Tongue (tissue), 3 donors: ENCODE measurements at places on chromosomes 3 and 15. TPM values are rescaled to one million over a fixed set of nuclear protein-coding genes. Genes with fewer than 3 reads are reported as not detected.
A peak's percentile ranks its signal among the peaks of the same experiment; 100 is the strongest.

DNA sequence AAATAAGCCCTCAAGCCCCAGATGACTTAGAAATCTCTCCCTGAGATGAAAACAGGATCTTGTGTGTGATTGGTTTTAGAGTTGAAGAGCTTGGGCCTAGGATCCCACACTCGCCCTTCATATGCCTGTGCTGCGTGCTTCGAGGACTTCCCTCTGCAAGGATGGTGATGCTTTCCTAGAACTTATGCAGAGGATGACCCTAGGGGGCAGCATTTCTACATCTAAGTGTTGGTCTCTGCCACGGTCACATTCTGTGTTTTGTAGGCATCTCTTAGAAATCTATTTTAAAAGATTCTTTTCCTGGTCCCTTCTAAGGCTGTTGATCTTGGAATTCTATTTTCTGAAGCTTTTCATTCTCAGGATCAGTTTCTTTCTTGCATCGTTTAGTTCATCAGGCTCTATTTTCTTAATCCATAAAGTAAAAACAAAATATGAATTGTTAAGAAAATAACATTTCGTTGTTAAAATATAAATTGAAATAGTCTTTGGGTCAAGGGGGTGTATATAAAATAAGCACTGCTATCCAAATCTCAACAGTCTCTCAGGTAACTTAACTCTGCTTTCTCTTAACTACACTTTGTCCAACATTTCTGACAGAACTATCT is 45.7 kb downstream of the WDR76 start:
- peak; percentile 82 for DNase-seq

DNA sequence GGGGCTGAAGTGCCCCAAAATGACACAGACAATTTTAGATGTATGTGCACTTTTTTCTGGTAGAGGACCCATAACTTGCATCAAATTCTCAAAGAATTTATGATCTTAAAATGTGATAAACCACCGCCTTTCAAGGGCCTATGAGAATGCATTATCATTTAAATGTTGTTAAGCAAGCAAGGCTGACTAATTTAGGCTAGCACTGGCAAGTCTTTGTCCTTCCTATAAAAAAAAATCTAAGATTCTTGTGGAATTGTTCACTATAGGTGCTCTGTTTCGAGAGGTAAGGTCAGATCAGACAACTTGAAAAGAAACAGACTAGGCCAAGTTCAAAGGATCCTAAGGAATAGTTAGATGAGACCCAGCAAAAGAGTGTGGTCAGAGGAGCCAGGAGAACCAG is 128.9 kb upstream of the PHLDB2 start:
- DNase-seq, result no peak

DNA sequence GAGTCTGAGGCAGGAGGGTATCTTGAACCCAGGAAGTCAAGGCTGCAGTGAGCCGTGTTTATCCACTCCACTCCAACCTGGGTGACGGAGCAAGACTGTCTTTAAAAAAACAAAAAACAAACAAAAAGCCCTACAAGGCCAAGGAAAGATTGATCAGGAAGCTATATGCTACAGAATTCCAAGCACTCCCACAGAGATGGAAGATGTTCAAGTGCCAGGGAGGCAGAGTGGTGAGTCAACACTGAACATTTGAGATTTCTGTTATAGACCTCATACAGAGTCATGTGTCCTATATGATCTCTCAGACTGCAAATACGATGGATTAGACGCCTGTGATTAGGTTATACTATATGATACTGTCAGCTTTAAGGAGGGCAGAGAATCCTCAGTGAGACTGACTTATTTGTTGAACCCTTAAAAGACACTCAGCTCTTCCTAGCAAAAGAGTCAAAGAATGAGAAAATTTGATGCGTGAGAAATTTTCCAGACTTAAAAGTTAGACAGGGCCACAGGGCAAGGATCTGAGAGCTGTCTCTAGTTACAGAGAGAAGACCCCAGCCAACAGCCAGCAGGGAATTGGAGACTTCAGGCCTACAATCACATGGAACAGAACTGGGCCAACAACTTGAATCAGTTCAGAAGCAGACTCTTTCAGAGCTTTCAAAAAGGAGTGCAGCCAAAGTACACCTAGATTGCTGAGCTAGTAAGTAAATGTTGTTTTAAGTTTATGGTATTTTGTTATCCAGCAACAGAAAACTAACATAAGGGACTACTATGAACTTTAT is 107.6 kb downstream of the PIK3CB start:
- peak; percentile 45 for DNase-seq

DNA sequence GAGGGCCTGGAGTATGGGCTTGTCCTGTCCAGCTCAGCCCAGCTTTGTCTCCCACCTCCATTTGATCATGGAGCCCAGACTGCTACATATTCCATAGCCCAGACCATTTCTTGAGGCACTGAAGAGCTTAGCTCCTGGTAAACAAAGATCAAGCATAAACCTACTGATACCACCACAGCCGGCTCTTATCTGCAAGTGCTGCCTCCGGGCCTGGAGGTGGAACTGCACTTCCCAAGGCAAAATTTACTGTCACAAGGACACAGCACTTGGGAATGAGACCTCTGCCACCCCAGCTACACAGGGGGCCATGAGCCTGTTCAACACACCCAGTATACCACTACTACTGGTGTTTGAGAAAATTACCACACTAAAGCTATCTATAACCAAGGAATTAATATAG is 53.7 kb upstream of the PLSCR5 start:
- DNase-seq, result no peak

DNA sequence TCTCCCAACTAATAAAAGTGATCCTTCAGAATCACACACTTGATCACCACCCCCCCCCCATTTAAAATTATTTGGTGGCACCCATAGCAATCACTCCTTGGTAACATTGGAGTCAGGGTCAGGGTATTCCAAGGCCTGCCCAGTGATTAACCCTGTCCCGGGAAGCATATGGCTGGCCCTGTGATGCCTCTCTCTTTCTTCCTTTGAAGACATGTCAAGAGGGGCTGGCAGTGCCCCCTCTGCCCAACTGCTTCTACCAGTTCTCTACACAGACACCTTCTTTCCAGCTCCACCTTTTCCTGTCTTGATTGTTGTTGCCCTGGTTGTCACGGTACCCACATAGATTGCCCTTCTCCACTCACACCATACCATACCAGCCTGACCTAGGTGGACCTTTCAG is 30.9 kb upstream of the MANF start:
- DNase-seq, result no peak

GRCh38 chr15:90046911-90047392 is 45.8 kb downstream of the ZNF710 start:
- DNase-seq, result peak; percentile 54

- no peak for DNase-seq
Observed at GRCh38 chr15:95868970-95869369, 461.5 kb upstream of the NR2F2 start.

The COL6A6 gene
- 61.2 TPM for total RNA-seq

The SAMD7 gene
- total RNA-seq, result not detected

The SOX14 gene
- not detected for total RNA-seq

The TNFAIP8L3 gene
- 6.5 TPM for total RNA-seq
